Non-pigmented ciliary epithelial cell (primary cell): ENCODE measurements at places on chromosomes 2 and 18.
A peak's percentile ranks its signal among the peaks of the same experiment; 100 is the strongest.

GRCh38 chr2:230930928-230931555, 6.0 kb upstream of the GPR55 start:
- no peak for DNase-seq

- DNase-seq, result no peak
Observed at GRCh38 chr2:10086950-10087349, 6.7 kb upstream of the CYS1 start.

DNA sequence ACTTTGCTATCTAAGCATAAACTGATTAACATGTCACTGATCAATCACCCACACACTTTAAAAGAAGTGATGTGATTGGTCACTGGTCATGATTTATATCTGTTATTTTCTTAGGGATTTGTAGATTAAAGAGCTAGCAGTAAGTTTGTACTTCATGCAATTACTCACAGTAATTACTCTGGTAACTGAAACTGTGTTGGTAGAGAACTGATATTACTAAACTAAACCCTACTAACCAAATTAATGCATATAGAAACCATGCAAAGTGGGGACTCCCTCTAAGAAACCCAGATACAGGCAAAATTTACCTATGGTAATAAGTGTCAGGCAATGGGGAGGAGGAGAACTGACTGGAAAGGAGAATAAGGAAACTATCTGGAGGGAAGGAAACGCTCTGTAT, 44.8 kb upstream of the C2orf15 start:
- no peak for DNase-seq

- peak; percentile 97 for DNase-seq
Observed at GRCh38 chr2:28276076-28276618, 116.5 kb upstream of the FOSL2 start.

GRCh38 chr2:193868833-193869232, 1674.1 kb upstream of the TMEFF2 start:
- no peak for DNase-seq

DNA sequence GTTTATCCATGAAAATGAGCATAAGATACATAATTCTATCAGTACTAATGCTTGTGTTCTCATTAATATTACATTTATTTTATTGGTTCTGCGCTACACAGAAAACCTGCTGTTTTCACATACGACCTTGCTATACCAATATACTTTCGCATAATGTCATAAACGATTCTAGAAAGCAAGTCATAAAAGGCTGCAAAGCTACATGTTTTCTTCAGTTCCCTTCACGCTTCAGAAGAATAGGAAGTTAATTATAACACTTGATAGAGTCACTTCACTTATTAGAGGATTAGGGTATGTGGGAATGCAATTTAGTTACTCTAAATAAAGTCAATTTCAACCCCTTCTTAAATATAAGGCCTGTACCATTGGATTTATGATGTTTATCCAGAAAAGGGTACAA, 29.0 kb downstream of the PSME4 start:
- no peak for DNase-seq

DNA sequence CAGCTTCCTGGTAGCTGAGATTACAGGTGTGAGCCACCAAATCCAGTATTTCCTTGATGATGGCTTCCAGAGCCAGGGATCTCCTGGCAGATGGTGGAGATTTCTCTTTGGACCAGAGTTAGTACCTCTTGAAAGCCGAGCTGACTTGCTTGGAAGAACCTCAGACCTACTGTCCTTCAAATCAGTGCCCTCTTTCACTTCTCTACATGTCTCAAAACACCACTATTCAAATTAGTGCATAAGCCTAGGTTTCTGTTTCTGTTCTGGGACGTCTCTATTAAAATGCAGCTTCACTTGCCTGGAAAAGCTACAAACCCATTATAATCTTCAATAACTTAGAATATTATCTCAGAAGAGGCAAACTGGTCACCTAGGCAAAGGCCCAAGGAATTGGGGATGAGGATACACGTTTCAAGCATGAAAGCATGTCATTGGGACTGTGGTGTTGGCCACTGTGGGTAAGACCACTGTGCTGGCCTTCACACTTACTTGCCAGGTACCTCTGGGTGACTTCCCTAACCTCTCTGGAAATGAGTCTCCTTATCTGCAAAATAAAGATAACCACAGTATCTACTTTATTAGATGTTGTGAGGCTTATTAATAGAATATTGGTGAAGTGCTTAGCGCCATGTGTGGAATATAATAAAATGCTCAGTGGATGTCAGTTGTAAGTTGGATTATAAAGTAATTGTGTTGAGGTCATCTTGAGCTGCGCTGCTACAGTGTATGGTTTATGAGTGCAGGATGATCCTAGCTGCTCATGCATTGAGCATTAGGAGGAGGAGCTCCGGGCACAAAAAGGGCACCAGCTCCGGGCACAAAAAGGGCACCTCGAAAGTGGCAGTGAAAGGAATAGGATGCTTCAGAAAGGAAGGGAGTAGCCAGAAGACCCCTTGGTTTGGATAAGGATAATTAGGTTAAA, 84.5 kb downstream of the DOCK10 start:
- DNase-seq, result no peak

GRCh38 chr2:128445523-128445900, 126.8 kb upstream of the HS6ST1 start:
- no peak for DNase-seq

DNA sequence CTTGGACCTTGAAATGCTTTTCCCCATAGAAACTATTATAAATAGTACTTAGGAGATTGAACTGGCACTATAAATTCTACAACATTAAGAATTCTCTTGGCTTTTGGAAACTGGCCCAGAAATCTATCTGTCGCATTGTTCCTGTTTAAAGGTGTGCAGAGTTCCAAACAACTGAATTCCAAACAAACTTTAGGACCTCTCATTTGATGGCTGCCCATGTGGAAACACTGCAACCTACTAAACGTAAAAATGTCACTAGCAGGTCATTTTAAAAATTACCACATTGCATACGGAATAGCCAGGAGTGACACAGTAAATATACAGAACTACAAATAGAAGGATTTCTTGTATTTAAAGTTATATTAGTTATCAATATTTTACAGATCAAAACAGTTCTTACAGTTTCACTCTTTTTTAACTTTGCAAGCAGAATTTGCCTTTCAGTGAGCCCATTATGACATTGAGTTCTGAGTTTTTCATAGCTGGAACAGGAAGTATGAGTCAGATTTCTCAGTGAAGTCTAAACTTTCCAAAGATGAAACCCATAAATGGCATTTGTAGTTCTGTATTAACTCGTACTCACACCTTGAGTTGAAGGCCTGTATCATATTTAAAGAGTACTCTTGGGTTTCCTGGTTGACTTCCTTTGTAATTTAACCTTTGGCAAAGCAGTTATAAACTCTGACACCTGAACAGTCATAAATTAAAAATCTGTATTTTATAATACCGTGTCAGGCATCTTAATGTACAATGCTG, 142.3 kb upstream of the BOD1L2 start:
- DNase-seq, result peak; percentile 37

- DNase-seq, result no peak
Observed at GRCh38 chr18:71505526-71505925, 1038.6 kb downstream of the CBLN2 start.

GRCh38 chr2:131093696-131094462, 619 bp upstream of the FAM168B start:
- no peak for DNase-seq

DNA sequence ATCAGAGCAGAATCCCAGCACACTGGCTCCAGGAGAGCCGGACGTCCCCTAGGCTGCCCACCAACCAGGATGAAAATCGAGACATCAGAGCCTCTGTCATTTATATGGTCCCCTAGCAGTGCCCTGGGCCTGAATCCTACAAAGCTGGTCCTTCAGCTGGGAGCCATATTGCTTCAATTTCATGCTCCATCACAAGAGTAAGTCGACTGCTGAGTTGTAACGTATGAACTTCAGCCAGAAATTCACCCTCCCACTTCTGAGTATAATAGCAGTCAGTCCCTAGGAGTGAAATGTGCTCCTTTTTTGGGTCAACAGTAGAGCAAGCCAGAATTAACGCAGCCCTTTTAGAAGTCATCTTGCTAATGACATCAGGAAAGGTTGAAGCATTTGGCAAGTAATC, 126.4 kb downstream of the CCBE1 start:
- no peak for DNase-seq

DNA sequence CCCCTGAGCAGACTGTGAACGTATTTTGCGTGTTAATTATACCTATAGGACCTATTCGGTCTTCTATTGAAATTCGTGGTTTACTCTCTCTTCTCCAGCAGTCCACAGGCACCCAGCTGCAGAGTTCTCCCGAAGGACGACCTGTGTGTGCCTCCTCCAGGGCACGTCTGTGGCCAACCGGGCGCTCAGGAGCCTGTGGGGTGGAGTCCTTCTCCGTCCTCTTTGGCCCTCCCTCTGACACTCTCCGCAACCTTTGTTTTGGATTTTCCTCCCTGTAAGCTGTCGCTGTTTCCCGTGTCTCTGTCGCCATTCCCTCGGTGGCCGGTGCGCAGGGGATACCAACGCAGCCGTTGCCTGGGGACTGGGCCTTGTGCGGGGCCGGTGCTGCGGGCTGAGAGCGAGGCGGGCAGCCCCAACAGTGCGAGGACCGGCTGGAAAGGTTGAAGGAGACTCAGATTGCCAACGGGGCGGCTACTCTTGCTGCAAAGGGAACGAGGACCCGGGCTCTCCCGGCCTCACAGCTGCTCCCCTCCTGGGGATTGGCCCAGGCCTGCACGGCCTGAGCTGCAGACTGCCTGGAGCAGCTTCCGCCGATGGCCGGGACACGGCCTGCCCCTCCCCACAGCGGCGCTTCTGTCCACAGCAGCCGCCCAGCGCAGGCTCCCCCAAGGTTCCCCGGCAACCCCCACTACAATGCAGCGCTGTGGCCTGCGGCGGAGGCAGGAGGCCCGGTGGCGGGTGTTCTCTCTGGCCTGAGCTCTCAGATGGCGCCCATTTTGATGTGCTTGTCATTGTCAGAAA, 221.0 kb downstream of the MTX2 start:
- no peak for DNase-seq

DNA sequence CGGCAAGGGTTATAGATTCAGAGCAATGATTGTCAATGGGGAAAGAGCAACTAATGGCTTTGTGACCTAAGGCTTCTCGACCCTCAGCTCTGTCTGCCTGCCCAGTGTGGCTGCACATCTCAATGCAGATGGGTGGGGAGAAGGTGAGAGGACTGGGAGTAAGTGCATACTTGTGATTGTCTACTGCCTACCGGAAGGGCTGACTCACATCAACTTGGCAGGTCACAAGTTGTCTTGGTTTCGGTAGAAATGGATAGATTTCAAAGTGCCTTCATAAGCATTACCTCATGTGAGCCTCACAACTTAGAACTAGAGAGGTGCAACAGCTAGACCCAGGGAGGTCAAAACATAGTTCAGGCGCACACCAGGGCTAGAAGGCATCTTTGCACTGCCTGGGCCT, 29.4 kb downstream of the STAT1 start:
- peak; percentile 65 for DNase-seq

GRCh38 chr2:37287966-37288365, 36.7 kb downstream of the PRKD3 start:
- DNase-seq, result no peak

DNA sequence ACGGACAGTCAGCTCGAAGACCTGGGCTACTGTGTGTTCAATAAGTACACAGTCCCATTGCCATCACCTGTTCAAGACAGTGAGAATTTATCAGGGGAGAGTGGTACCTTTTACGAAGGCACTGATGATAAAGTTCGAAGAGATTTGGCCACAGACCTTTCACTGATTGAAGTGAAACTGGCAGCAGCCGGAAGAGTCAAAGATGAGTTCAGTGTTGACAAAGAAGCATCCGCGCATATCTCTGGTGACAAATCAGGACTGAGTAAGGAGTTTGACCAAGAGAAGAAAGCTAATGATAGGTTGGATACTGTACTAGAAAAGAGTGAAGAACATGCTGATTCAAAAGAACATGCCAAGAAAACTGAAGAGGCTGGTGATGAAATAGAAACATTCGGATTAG, 76.9 kb upstream of the UNC80 start:
- DNase-seq, result no peak

GRCh38 chr2:63663013-63663864, 74.5 kb downstream of the MDH1 start:
- no peak for DNase-seq

DNA sequence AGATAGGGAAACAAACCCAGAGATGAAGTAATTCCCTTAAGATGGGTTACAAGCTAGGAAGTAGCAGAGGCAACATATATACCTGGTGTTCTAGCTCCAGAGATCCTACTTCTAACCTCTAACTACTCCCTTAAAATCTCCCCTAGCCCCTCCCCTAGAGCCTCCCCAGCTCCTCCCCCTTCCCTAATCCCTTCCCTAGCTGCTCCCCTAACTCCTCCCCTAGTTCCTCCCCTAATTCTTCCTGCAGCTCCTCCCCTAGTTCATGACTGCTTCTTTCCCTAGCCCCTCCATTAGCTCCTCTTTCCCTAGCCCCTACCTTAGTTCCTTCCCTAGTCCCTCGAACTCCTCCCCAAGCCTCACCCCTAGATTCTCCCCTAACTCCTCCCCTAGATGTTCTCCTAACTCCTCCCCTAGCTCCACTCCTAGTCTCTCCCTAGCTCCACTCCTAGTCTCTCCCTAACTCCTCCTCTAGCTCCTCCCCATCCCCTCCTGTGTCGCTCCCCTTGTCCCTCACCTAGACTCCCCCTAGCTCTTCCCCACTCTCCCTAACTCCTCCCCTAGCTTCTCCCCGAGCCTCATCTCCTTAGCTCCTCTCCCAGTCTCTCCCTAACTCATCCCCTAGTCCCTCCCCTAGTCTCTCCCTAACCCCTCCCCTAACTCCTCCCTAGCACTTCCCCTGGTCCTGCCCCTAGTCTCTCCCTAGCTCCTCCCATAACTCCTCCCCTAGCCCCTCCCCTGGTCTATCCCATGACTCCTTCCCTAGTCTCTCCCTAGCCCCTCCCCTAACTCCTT, 108.9 kb downstream of the CD226 start:
- no peak for DNase-seq

- no peak for DNase-seq
Observed at GRCh38 chr2:9966491-9967022, 15.1 kb downstream of the GRHL1 start.

DNA sequence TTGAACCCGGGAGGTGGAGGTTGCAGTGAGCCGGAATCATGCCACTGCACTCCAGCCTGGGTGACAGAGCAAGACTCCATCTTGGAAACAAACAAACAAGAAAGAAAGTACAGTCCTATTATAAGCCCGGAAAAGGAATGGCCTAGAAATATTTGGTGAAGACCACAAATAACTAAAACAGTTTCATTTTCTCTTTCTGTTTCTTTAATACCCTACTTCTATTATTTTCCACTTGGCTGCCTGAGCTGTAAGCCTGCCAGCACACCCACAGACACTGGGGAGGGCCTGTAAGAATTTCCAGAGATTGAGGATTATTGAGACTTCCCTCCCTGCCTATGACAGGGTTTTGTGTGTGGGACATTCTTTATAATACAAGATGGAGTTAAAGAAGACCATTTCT, 188.0 kb upstream of the DCC start:
- no peak for DNase-seq
